ENCODE measurements at places on chromosomes 1 and 21.

DNA sequence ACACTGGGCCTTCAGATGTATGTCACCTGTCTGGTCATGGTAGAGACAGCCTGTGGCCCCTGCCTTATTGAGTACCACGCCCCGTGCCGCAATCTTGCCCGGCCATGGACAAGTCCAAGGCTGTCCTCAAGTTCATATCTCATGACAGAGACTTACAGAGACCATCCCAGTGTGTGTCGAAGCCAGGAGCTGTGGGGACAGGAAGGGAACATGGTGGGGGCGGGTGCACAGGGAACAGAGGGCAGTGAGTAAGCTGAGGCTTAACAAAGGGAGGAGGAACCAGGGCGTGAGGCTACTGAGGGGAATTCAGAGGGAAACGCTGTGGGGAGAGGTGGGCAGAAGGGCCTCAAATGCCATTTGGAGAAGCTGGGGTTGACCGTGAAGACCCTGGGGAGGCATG is 75.8 kb downstream of the ALPL start:
- no peak for DNase-seq

DNA sequence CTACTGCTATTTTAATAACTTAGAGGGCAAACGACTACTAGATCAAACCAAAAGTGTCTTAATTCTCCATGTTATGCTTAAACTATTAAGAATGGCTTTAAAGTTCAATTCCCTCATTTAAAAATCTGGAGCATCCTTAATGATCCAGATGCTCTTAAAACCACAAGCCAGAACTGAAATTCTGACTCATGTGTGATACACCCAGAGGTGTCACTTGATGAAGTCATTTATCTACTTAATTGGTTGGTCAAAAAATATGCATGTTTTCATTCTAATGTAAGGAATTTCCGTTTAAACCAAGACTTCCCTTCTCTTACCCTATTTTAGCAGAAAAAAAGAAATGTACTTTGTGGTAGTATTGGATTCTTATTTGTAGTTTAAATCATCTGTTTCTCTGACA is 1261.2 kb upstream of the B3GALT2 start:
- DNase-seq = no peak

- DNase-seq = no peak
These were observed 11.7 kb downstream of the PDIK1L start for GRCh38 chr1:26122988-26123973.

DNA sequence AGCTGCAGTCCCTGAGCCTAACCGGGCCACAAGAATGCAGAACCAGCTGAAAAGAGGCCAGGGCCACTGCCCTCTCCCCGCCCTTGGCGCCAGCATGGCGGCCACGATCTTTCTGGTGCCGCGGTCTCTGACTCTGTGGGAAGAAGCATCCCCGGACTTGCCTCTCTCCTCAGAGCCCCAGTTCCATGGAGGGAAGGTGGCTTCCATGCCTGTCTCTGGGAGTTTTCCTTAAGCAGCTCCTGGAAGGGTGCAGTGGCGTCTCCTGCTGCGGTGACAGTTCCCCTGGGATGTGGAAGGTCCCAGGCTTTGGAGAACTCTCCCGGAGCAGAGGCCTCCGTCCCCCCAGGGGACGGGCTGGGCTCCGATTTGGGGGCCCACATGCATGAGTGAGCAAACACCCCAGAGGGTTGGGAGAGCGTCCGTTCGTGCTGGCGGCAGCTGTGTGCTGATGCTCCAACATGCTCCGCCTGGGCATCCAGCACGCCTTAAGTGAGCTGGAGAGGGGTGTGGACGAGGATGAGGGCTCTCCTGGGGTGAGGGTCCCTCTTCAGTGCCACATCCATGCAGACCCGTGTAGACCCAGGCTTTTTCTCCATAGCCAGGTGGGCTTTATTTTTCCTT is 109.8 kb upstream of the COL6A1 start:
- DNase-seq = no peak

All from NCI-H2107 (cell line).